ENCODE measurements at places on chromosomes 16 and 17. TPM values are rescaled to one million over a fixed set of nuclear protein-coding genes. Genes with fewer than 3 reads are reported as not detected.

DNA sequence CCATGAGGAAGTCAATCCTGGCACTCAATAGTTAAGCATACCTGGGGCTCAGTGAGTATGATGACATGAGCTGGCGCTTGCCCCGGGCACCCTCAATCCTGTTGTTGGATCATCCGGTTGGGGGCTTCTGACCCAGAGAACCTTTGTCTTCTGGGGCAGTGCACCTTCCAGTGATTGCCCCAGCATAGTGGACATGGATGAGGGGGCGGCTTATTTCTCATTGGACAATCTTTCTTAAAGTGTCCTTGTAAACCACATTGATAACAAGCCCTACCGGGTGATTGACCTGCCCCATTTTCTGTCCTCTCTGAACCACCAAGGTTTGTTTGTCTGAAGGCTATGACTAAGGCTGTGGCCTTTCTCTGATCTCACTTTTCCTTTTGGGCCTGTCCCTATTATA is 18.2 kb downstream of the IGSF6 start:
- H3K4me1 ChIP-seq, result peaks cover 3% of the 10 kb centered on the region
- no peak overlapping the region for H3K4me3 ChIP-seq
- no peak for DNase-seq
- peaks cover 3% of the 10 kb centered on the region for H3K36me3 ChIP-seq
- H3K27ac ChIP-seq, result no peak overlapping the region

DNA sequence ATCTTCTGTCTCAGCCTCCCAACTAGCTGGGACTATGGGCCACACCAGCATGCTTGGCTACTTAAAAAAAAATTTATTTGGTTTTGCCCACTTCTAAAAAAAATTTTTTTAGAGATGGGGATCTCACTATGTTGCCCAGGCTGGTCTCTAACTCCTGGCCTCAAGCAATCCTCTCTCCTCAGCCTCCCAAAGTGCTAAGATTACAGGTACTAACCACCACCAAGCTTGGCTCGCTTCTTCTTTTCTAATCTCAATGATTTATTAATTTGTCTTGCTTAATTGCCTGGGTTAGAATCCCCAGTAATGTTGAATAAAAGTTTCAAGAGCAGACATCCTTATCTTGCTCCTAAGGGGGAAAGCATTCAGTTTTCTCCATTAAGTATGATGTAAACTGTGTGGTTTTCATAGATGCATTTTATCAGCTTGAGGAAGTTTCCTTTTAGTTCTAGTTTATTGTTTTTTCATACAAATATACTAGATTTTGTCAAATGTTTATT is 65.8 kb upstream of the NACA2 start:
- no peak overlapping the region for H3K27ac ChIP-seq
- no peaks in the 10 kb centered on the region for H3K27me3 ChIP-seq
- H3K4me1 ChIP-seq, result no peaks in the 10 kb centered on the region

DNA sequence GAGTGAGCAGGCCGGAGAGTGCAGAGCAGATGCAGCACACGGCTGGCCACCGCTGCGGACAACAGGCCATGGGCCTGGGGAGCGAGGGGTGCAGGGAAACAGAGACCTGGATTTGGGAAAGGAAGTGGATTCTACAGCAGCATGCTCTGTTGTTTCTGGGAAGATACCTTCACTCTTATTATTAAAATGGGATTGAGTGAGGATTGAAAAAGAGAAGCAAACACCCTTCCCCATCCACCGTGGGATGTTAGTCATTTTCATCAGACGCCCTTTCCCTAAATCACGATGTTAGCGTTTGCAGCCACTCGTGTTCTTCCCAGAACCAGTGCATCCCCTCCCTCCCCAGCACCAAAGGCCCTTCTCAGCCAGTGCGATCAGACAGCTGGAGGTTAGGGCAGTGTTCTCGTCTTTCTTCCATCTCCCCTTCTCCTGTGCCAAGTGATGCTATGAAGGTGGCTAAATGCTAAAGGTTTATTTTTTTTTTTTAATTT is 196.5 kb upstream of the CHMP6 start:
- H3K36me3 ChIP-seq, result peaks cover 6% of the 10 kb centered on the region
- H3K4me3 ChIP-seq, result no peak overlapping the region
- peaks cover 6% of the 10 kb centered on the region for H3K27me3 ChIP-seq
- DNase-seq, result no peak
- H3K27ac ChIP-seq, result peak overlapping the region; percentile 12

GRCh38 chr17:48841395-48841831 is 10.6 kb downstream of the CALCOCO2 start:
- no peaks in the 10 kb centered on the region for H3K36me3 ChIP-seq
- no peak overlapping the region for H3K27ac ChIP-seq
- H3K4me1 ChIP-seq, result peaks cover 13% of the 10 kb centered on the region
- H3K27me3 ChIP-seq, result no peaks in the 10 kb centered on the region
- no peak for DNase-seq

- no peak overlapping the region for H3K27ac ChIP-seq
- no peak for DNase-seq
- no peaks in the 10 kb centered on the region for H3K27me3 ChIP-seq
- H3K36me3 ChIP-seq, result no peaks in the 10 kb centered on the region
These were observed 662.0 kb downstream of the CDH11 start for GRCh38 chr16:64459821-64460220.

DNA sequence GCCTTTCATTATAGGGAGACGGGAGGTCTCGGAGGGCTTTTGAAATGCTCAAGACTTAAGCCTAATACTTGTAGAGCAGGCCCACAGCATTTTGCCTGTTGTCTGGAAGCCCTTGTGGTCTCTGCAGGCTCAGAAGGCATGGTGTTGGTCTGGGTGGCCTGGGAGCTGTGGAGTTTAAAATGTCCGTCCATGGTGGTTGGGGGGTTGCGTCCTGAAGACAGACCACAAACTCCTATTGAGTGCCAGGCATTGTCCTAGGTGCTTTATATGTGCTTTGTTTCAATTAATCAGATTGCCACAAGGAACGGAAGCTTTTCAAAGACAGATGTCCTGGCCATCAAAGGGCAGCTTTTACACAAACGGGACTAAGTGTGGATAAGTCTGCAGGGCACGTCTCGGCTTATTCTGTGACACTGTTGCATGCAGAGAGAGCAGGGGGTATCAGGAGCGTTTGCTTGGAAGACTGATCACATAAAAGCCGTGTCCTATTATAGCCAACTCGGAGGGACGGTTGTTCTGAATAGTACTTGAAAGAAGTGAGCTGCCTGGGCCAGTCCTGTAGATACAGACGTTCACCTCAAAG is 7.8 kb downstream of the NTN1 start:
- H3K4me1 ChIP-seq, result peaks cover 8% of the 10 kb centered on the region
- DNase-seq, result no peak

GRCh38 chr16:81095653-81095952 is 592 bp downstream of the GCSH start:
- peaks cover 2% of the 10 kb centered on the region for H3K27me3 ChIP-seq
- no peak overlapping the region for H3K27ac ChIP-seq
- H3K4me1 ChIP-seq, result no peaks in the 10 kb centered on the region
- no peaks in the 10 kb centered on the region for H3K36me3 ChIP-seq
- H3K4me3 ChIP-seq, result peak overlapping the region; percentile 86

DNA sequence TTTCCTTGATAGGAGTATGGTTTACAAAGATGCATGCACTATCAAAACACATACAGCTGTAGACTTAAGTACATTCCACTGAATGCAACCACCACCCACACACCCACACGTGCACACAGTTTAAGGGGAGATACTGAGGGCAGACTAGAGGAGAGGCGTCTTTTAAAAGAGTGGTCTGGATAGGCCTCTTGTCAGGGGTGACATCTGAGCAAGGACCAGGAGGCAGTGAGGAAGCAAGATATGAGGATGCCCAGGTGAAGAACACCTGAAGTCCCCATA is 12.6 kb downstream of the MPHOSPH6 start:
- H3K27me3 ChIP-seq, result no peaks in the 10 kb centered on the region
- H3K36me3 ChIP-seq, result no peaks in the 10 kb centered on the region
- H3K4me3 ChIP-seq, result no peak overlapping the region
- no peaks in the 10 kb centered on the region for H3K4me1 ChIP-seq
- no peak for DNase-seq

DNA sequence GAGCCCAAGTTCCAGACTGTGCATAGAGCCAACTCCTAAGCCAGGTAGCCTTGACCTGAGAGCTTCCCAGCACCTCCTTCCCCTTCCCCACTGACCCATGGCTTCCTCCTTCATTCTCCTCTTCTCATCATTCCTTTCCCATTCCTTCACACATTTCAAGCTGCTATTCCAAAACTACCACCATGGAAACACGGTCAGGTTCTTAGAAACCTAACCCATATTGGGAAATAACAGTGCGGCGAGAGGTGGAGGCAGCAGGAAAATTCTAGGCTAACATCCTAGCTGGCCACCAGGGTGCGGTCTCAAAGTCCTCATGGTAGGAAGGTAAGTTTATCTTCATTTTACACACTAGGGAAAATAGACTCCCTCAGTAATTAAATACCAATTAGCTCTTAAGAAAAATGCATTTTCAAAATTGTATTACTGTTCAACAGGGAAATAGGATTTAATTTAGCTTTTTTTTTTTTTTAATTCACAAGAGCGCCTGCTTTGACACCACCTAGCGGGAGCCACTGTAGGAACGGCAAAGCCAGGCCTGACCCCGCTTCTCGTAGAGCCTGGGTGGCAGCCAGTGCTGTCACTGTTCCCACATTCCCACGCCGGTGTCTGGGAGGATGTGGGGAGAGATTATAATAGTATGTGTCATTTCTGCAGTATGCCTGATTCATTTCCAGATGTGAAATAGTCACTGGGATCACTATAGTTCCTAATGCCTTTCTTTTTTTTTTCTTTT is 14.0 kb upstream of the SPHK1 start:
- peaks cover 39% of the 10 kb centered on the region for H3K4me1 ChIP-seq
- H3K27ac ChIP-seq, result peak overlapping the region; percentile 90
- no peak for DNase-seq
- no peaks in the 10 kb centered on the region for H3K36me3 ChIP-seq

DNA sequence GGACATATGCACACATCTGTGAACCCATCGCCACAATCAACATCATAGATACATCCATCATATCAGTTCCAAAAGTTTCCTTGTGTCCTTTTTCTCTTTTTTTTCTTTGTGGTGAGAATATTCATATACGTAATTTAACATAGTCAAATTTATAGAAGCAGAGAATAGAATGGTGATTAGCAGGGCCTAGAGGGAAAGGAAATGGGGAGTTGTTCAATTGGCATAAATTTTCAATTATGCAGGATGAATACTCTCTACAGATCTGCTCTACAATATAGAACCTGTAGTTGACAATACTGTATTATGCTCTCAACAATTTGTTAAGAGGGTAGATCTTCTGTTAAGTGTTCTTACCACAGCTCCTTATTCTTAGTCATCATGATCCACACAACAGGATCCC is 413.2 kb downstream of the SHISA9 start:
- peaks cover 2% of the 10 kb centered on the region for H3K27me3 ChIP-seq
- H3K4me1 ChIP-seq, result no peaks in the 10 kb centered on the region
- H3K4me3 ChIP-seq, result no peak overlapping the region

GRCh38 chr16:78415013-78415412 is 315.6 kb downstream of the WWOX start:
- H3K4me3 ChIP-seq, result no peak overlapping the region
- no peaks in the 10 kb centered on the region for H3K4me1 ChIP-seq
- H3K27ac ChIP-seq, result no peak overlapping the region
- DNase-seq, result no peak

DNA sequence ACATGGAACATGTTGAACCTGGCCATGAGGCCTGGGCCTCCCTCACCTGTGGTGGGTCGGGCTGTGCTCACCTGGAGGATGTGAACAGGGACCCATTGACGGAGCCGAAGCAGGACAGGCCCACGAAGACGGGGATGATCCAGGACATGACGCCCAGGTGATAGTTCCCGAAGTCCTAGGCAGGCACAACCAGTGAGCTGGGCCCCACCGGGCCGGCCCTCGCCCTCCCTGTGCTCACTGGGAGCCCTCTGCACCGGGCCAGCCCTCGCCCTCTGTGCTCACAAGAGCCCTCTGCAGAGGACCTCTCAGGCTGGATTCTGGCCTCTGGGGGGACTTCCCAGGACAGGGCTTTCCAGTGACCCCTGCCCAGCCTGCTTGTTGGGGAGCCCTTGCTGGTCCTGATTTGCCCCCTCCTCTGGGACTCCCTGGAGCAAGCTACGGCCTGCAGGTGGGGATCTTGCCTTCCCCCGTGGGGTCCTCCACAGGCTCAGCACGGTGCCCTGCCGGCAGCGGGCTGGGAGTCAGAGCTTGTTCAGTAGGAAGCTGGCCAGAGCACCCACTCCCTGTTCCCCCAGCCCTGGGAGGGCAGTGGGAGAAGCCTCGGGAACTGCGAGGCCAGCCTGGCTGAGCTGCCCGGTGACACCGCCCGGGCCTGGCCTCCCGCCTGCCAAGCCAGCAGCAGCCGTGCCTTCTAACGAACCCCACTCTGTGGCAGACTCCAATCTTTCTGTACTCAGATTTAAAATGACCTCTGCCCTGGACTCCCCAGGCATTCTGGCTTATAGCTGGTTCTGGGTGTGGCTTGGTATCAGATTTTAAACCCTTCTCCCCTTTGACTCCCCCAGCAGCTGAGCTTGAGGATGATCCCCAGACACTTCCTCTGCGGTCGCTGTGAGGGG is 30.4 kb downstream of the SLC7A5 start:
- peaks cover 7% of the 10 kb centered on the region for H3K27me3 ChIP-seq
- DNase-seq, result no peak
- H3K36me3 ChIP-seq, result no peaks in the 10 kb centered on the region
- H3K27ac ChIP-seq, result no peak overlapping the region
- peaks cover 13% of the 10 kb centered on the region for H3K4me1 ChIP-seq
- H3K4me3 ChIP-seq, result no peak overlapping the region

DNA sequence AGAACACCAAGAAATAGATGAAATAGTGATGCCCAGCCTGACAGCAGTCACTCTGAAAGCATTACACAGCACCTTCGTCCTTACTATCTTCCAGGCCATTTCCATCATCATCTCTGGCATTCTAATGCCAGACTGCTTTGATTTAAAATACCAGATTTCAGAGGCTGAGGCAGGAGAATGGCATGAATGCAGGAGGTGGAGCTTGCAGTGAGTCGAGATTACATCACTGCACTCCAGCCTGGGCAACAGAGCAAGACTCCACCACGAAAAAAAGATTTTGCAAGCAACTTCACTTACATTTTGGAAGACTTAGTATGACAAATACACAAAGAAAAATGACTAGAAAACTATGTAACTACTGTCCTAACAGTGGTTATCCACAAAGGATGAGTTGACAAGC is 244.0 kb downstream of the CPPED1 start:
- peaks cover 6% of the 10 kb centered on the region for H3K36me3 ChIP-seq
- peaks cover 6% of the 10 kb centered on the region for H3K27me3 ChIP-seq
- H3K4me1 ChIP-seq, result peaks cover 10% of the 10 kb centered on the region
- no peak for DNase-seq
- H3K4me3 ChIP-seq, result no peak overlapping the region
- no peak overlapping the region for H3K27ac ChIP-seq

- H3K36me3 ChIP-seq, result no peaks in the 10 kb centered on the region
- no peak overlapping the region for H3K27ac ChIP-seq
- DNase-seq, result no peak
- no peaks in the 10 kb centered on the region for H3K4me1 ChIP-seq
These were observed 12.0 kb downstream of the PHB1 start for GRCh38 chr17:49402706-49403105.

GNGT2 gene
- not detected for total RNA-seq

CDH8 gene
- total RNA-seq, result 5.5 TPM

PRSS33 gene
- total RNA-seq, result 0.39 TPM

NUBP2 gene
- total RNA-seq, result 66.1 TPM

LASP1 gene
- 66.6 TPM for total RNA-seq

RCVRN gene
- total RNA-seq, result not detected

TOM1L1 gene
- 6.4 TPM for total RNA-seq
